KBM-7 (cell line): ENCODE measurements at places on chromosomes 12 and 14.

DNA sequence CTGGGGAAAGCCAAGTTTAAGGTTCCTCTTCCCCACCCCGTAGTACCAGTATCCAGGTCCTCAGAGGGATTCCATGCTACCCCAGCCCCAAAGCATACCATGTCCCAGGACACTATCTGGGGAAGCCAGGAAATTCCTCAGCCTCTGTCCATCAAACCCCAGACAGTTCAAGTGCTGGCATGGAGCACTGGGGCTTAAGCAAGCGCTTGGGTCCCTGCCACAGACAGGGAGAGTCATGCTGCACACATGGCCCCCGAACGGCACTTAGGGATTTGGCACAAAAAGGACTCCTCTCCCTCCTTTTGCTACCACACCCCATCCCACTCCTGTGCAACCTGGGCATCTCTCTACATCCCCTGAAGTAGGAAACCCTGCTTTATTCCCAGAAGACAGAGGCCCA lies 21.8 kb downstream of the ADCY6 start:
- no peak for DNase-seq

DNA sequence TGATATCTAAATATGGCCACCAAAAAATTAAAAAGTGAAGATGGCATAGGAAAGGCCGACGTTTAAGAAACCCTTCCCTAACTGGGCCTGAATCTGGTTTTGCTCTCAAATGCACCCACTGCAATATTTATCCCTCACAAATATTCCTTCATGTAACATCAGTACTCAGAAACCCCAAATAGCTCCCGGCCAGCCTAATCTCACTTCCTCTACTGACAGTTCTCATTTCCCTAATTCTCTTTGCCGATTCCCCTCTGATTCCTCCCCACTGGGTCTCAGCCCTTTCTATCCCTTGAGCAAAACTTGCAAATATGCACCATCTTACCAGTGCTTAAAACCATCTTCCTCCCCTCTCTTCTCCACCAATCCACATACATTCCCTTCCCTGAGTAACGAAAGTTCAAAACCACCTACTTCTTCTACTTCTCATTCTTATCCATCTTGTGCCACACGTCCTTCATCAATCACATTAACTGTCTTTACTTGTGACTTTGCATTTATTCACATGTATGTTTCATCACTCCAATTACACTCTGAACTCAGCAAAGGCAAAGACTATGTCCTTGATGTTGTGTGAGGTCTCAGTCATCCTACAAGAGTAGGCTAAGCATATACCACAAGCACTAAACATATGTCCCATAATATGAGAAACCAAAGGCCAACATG lies 23.1 kb downstream of the KCNK10 start:
- no peak for DNase-seq

GRCh38 chr12:88448337-88448915 lies 131.8 kb downstream of the KITLG start:
- DNase-seq: no peak

GRCh38 chr14:20628063-20628854 lies 13.2 kb downstream of the OR6S1 start:
- DNase-seq: no peak

DNA sequence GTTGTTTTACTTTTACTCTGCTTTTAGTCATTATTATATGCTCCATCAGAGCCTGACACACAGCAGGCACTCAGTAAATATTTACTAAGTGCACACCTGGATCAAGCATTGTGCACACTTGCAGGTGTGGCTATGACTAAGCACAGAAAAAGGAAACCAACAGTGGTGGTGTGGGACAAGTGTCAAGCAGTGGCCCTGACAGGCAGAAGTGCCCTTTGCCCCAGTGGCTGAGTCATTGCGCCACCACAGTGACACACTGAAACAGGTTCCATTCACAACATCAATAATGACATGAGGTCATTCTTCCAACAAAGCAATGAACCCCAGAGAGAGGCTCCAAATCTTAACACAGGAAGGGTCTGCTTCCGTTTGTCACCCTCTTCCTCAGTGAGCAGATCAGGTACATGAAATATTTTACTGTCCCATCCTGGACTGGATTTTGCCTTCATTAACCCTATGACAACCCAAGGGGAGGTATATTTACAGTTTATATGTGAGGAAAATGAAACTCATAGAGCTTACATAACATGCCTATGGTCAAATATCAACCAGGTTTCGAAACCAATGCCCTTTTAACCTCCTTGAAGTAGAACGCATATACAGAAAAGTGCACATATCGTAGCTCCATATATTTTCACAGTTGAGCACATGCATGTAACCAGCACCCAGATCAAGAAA lies 82.6 kb upstream of the GTF2A1 start:
- peak; percentile 55 for DNase-seq
